Umbilical cord (tissue), 2 donors: ENCODE measurements at places on chromosomes 3 and 15. TPM values are rescaled to one million over a fixed set of nuclear protein-coding genes. Genes with fewer than 3 reads are reported as not detected.

VIPR1 gene
- total RNA-seq, result 4.1 TPM

GHRL gene
- total RNA-seq, result not detected

TAGLN3 gene
- not detected for total RNA-seq

OXTR gene
- total RNA-seq, result 57.5 TPM

YEATS2 gene
- 25.3 TPM for total RNA-seq

ADCY5 gene
- total RNA-seq, result 48.2 TPM

DNA sequence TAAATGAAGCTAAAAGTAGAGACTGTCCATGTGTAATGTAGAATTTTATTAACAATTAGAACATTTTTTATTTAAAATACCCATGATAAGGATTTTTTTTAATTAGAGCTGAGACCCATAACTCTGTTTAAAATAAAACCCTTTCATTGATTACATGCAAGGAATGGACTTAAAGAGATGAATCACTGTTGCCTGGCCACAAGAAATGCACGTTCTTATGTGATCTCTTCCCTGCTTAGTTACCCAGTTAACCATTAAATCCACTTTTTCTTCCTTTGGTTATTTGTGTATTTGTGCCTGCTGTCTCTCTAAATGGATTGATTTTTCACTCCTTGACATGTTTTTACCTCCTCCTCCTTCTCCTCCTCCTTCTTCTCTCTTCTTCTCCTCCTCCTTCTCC lies 83.3 kb upstream of the SLITRK3 start:
- DNase-seq, result no peak

GRCh38 chr3:114860531-114860930 lies 286.6 kb downstream of the ZBTB20 start:
- DNase-seq, result no peak

- DNase-seq, result no peak
Observed at GRCh38 chr15:59150185-59150584, 45.2 kb downstream of the CCNB2 start.

DNA sequence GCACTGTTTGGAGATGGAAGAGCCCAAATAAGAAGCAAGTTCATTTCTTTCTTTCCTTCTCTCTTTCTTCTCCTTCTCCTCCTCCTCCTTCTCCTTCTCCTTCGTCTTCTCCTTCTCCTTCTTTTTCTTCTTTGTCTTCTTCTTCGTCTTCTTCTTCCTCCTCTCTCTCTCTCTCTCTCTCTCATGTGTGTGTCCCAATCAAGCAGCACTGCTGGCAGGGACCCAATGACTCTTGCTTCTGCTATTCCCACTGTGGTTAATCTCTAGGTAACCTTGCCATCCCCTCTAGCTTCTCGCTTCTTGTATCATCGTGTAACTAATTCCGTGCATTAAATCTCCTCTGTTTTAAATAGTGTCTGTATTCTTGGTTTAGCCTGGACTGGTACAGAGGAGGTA lies 26.1 kb upstream of the ZNF280D start:
- DNase-seq, result no peak

- no peak for DNase-seq
Observed at GRCh38 chr3:32719335-32719734, 34.3 kb downstream of the CNOT10 start.

- DNase-seq, result no peak
Observed at GRCh38 chr3:121659586-121659985, 1.1 kb downstream of the HCLS1 start.

GRCh38 chr15:71515375-71516186 lies 294.8 kb upstream of the NR2E3 start:
- no peak for DNase-seq

- DNase-seq, result no peak
Observed at GRCh38 chr3:158248261-158248660, 138.4 kb downstream of the RSRC1 start.

GRCh38 chr3:159861369-159861987 lies 127.2 kb upstream of the IL12A start:
- no peak for DNase-seq

DNA sequence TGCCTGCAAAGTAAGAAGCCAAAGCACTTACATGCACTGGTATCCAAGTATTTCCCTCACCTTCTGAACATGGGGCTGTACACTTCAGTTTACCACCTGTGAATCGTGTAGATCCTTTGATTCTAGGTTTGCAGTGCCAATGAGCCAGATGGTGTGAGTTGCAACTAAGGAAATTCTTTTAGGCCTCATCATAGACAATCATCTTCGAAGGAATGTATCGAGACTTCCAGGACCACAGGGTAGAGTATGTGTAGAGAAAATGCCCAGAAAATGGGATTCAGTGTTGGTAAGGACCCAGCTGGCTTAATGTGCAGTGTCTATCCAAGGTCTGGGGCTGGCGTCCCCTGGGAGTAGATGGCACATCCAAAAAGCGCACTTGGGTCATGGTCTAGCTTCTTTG lies 323.2 kb upstream of the TPM1 start:
- no peak for DNase-seq

DNA sequence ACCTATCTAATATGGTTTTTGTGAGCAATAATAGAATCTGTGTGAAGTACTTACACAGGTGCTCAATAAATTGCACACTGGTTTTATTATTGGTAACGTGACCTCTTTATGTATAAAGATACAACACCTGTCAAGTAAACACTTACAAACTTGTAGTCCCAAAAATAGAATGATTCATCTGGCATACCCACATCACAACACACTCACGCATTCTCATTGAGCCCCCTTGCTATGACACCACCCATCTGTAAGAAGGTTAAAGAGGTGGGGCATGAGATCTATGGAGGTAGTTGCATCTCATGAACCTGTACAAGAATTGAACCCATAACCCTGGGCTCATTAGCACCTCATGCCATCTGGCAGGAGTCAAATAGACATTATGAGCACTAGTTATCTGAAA lies 134.9 kb upstream of the THBS1 start:
- DNase-seq, result no peak
